ENCODE measurements at places on chromosomes 2 and 18.
A peak's percentile ranks its signal among the peaks of the same experiment; 100 is the strongest.

GRCh38 chr18:1952486-1952885, 618.8 kb downstream of the METTL4 start:
- DNase-seq = no peak

DNA sequence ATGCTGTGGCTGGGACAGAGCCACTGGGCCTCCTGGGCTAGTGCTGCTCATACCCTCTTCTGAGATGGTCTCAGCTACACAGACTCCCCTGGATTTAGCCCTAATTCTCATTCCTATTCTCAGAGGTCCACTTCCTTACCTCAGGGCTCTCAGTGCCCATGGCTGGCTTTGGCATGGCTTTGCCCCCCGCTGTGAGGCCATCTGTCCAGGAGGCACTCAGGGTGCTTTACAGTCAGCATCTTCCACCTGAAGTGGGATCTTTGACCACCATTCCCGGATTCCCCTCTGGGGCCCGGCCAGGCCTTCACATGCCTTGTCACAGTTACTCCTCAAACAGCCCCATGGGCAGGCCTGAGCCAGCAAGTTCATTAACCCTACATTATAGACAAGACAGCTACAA, 161.8 kb downstream of the CELF4 start:
- no peak for DNase-seq

GRCh38 chr2:86232910-86233309, 33.7 kb downstream of the MRPL35 start:
- DNase-seq = no peak

DNA sequence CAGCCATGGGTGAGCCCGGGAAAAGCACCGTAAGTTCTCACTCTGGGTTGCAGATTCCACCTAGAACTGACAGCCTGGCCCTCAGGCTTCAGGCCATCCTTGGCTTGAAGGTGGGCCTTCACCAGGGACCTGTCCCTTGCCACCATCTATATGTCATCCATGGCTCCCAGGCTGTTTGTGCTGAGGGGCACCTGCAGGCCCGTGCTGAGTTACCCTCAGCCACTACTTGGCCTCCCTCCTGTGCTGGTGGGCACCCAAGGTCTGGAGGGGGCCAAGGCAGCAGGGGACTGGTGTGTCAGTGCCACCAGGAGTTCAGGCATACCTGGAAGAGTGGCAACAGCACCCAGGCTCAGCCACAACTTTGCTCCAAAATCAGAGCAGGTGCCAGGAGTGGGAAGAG, 326.2 kb upstream of the SMIM21 start:
- DNase-seq = no peak

- DNase-seq = no peak
Measured at GRCh38 chr2:47012189-47012588, 96.6 kb upstream of the MCFD2 start.

DNA sequence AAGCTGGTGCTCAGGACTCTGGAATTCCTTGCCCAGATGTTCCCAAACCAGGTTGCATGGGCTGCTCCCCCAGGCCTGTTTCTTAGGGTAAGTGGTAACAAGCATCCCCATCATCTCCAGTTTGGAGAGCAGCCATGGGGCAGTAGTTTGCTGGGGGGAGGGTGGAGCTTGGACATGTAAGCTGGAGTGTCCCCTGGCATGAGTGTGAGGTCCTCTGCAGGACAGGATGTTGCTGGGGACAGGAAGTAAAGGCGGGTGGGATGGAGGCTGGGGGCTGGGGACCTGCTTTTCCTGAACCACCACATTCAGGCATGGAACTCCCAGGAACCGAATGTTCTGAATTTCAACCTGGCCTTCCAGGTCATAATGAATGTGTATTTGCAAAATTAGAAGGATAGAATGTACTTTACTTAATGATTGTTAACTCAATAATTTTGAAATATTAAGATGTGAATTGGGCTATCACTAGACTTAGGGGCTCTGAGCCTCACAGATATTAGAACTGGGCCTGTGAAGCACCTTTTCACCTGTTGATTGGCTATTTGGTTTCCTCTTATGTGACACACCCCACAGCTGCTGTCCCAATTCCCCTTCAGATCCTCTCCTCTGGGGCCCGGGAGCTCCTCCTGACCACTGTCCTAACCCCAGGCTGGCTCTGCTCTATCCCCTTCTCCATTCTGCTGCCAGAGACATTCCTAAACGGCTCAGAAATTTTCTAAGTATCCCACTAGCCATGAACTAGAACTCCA, 66.4 kb upstream of the EPAS1 start:
- no peak for DNase-seq

GRCh38 chr2:230738391-230738811, 25.8 kb downstream of the CAB39 start:
- no peak for DNase-seq

DNA sequence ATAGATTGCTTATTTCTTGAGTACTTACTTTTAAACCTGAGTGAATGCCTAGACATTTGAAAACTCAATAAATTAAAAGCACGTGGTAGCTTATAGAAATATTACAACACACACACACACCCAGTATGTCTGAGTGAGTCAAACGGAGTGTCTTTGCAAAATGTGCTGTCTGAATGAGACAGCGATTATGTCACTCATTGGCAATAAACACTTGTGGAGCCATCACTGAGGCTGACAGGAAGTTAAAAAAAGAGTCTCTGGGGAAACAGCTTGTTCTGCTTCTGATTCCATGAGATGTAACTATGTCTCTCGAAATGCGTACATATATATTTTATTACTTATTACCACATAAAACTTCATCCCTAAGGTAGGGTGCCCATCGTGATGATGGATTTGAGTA, 22.3 kb upstream of the VPS4B start:
- DNase-seq = peak; percentile 92

- no peak for DNase-seq
Measured at GRCh38 chr2:189441709-189442074, 418 bp downstream of the WDR75 start.

- no peak for DNase-seq
Measured at GRCh38 chr2:102277202-102277700, 34.1 kb upstream of the IL1RL1 start.

DNA sequence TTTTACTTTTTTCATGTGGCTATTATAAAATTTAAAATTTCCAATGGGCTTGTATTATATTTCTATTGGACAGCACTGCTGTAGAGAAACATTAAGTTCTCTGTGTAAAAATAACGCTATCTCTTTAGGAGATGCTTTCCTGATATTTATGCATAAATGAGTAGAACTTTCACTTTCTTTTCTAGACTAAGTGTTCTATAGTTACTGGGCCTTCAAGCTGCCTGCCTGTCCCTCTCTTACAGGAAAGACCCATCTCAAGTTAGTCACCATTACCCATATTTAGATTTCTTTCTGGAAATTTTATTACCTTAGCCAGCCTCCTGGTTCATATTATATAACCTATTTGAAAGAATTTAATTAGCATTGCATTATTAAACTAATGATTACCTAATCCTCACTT, 4.8 kb downstream of the ITGA4 start:
- DNase-seq = no peak

DNA sequence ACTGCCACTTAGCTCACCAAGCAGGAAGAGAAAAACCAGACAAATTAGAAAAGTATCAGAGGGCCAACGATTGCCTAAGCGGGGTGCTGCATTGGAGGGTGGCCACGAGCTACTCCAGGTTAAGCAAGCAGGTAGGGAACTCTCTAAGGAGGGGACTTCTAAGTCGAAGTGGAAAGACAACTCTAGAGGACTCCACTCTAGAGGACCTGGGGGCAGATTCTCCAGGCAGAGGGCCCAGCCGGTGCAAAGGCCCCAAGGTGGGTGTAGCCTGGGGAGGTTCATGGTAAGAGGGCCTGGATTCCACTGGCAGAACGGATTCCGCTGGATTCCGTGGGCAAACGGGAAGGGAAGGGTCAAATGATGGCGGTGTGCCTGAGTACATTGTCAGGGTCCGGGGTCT, 12.7 kb downstream of the FBLN7 start:
- DNase-seq = no peak

DNA sequence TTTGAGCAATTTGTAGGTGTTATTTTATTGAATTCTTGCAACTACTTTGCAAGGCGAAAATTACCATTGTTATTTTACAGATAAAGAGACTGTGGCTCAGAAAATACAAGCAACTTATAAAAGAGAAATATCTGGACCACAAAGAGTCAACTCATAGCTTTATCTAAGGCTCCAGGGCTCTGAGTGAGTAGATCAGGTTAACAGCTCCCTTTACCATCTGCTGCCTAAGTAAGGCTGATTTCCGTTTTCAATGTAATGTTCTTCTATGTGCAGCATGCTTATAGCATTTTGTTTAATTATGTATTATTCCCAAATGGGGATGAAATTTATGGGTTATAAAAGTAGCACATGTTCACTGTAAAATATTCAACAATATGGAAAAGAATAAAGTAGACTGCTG, 299.1 kb upstream of the TNP1 start:
- DNase-seq = no peak

DNA sequence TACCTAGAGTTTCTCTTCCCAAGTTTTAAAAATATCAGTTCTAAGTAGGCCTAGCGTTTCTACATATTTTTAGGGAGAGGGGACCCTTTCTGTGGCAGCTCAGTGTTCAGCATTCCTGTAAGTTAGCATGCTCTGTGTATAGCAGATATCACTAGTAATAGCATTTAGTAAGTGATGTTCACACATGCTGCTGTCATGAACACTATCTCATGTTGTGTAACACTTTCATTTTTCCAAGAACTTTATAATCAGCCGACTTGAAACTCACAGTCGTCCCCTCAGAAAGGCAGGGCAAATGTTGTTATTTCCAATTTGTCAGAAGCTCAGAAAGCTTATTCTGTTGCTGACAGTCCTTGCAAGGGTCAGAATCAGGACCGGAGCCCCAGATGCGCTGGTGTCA, 267.7 kb downstream of the ALPK2 start:
- no peak for DNase-seq

DNA sequence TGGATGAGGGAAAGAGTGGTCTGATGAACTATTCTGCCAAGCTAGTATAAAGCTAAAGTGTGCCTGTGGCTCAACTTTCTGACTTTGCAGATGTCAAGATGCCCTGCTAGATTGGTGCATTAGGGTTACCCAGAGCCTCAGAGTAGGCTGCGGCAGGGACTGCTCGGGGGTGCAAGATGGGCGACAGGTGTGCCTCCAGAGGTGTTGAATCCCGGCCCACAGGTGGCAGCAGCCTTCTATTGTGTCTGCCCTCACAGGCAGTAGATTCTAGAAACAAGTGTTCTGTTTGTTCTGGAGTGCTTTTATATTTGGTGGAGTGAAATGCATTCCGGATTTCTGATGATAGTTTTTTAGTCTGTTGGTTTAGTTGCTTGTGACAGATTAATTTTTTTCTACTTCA, 131.6 kb upstream of the IL1R2 start:
- no peak for DNase-seq

GRCh38 chr2:202037086-202037485, 3.4 kb downstream of the FZD7 start:
- DNase-seq = peak; percentile 68

- DNase-seq = no peak
Measured at GRCh38 chr2:233075966-233076339, 15.8 kb downstream of the INPP5D start.

DNA sequence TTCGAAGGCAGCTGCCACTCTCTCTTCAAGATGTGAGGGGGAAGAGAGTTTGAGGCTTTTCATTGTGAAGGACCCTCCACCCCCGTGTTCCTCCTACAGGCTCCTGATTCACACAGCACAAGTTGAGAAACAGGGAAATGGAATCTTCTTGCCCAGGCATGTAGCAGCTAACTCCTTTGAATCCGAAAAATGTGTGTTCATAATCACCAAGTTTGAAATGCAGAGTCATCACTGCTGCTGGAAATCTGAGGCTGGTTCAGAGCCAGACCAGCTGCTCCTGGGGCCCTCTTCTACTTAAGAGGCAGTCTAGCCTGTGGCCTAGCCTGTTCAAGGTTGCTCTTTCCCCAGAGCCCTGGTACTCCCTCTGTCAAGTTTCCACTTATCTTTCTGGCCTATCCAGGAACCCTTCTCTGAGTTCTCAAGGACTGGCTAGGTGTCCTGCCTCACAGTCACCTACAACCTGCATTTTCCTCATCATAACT, 166.4 kb downstream of the TMEM247 start:
- DNase-seq = peak; percentile 92

DNA sequence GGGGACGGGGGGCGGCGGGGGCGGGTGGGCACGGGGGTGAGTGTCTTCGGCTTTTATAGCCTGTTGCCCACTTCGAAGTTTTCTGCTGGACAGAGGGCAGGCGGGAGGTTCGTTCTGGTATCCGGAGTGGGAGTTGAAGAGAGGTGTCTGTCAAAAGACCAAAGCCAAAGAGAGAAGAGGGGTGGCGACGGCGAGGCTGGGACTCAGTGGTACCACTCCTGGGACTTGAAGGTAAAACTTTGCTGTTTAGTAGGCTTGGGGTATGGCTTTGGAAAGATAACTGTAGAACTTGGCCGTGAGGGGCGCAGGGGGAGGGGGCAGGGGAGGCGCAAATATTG, 215.8 kb upstream of the DTNA start:
- no peak for DNase-seq

GRCh38 chr2:174473796-174474195, 13.0 kb downstream of the GPR155 start:
- no peak for DNase-seq

- DNase-seq = no peak
Measured at GRCh38 chr2:102014041-102014345, 22.2 kb downstream of the IL1R2 start.

- no peak for DNase-seq
Measured at GRCh38 chr2:213022987-213023386, 128.4 kb downstream of the IKZF2 start.

DNA sequence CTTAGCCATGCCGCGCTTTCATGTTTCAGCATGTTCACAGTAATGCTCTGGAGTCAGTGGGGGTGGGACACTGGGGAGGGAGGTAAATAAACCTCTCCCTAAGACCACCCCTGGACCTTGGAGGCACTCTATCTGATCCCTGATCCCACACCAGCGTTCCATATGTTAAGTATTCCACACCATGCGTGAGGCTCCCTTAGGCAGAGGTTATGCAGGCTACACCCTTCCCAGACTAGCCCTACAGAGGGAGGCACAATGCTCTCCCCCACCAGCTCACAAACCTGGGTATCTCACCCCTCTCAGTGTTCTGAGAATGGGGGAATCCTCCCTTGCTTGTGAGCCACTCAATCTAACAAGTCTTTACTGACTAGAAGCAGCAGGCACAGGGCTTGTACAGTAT, 1610.4 kb upstream of the ZEB2 start:
- DNase-seq = no peak

DNA sequence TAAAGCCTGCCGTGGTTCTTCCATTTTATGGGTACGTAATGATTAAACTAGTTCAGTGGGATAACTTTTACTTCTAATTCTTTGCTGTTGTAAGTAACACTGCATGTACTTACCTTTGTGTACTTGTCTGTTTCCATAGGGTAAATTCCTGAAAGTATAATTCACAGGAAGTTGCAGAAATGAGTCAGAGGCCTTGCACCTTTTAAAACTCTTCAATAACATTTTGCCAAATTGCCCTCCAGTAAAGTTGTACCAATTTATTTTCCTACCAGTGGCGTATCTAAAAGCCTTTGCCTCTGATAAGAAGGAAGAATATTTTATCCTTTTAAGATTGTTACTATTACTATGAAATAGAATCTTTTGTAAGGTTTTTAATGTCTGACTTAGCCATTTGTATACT, 65.1 kb downstream of the CAB39 start:
- DNase-seq = peak; percentile 48

DNA sequence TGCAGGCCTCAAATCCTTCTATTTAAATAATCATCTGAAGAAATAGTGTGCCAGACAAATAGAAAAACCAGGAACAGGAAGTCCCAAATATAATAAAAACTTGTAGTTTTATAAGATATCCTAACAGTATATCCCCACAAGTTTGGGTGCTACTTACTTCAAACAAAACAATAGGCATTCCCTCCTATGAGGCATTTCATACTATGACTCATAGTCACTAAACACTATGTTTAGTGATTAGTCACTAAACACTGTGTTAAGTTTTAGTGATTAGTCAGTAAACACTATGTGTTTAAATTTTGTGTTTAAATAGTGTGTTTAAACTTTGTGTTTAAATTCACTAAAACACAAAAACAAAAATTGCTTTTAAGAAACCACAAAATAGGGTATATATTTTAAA, 407.0 kb upstream of the CDH19 start:
- peak; percentile 57 for DNase-seq
